ENCODE measurements at places on chromosomes 6 and 20.

GRCh38 chr20:2866236-2866635, 7.0 kb upstream of the PTPRA start:
- DNase-seq = no peak

DNA sequence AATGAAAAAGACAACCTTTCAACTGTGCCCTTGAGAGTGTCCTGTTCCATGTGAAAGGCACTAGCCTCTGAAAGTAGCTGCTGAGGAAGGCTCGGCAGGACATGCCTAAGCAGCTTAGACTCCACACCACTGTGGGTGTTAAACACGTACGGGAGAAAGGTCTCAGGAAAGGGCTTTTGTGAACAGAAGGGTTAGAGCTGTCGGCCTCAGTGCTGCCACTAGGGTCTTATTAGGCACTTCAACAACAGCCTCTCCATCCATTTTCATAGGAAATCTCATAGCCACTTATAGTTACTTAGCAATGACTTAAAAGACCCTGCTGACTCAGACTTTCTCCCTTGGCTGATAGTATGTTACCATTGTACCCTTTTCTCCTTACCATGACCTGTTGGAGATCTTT, 662.8 kb downstream of the TBC1D32 start:
- no peak for DNase-seq

DNA sequence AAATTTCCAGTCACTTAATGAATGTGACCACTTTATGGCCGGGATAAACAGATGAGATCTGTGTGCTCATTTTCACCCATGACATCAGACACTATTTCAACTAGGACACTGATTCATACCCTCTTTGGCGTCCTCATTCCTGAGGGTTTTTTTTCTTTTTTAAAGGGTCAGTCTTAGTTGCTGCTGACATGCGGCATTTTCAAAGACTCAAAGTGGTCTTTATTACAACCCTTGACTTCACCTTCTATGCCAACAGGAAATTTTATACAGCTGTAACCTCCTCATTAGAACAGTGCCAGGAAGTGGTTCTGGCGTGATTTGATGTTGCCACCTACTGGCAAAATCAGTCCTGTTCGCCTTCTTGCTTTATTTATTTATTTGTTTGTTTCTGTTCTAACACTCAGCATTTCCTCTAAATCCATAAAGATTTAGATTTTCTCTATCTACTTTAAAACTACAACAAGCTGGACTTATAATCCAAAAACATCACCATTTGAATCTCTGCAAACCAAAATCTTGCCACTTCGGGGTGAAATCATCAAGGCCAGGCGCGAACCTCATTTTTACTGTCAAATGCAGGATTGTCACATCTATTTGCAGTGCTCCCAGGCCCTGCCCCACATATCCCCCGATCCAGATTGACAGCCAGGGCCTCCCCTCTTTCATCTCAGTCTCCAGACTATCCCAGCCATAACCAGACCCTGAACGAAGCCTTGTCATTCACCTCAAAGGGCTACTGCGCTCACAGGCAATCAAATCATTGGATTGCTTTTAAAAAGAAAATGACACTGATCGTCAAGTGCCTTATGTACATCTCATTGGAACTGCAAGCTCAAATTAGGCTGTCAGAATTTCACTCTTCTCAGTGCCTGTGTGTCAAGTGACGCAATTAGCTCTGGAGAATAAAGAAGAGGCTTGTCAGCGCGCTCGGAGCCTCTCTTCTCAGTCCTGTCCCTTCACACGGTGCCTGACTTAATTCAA, 77.5 kb downstream of the C6orf118 start:
- DNase-seq = no peak

DNA sequence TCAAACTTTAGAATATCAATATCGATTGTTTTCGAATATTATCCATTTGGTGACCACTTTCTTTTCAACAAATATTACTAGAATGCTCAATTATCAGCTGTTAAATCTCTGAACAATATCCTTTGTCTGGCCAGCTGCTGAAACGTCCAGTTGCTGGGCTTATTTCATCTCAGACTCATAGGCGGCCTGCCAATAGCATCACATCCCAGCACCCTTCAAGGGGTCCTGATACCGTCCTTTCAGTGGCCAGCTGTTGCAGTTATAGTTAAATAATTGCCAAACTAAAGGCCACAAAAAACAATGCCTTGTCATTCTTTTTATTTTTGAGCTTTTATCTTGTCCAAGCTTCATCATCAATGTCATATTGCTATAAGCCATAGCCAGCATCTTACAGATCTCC, 1006.8 kb upstream of the MANEA start:
- no peak for DNase-seq

DNA sequence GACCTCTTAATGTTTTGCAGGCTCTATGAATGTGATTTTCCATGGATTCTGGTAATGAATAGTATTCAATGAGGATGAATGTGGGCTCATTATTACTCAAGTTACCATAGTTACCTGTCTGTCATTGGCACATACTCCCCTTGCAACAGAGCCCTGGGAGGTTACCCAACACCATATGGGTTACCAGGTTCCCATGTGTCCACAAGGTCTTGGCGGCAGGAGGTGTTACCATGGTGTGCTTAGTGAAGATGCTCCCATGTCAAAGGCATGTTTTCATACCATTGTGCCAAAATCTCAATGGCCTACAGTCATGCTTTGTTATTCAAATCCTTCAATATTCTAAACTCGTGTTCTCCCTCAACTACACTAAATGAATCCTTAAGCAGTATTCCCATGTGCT, 232.5 kb downstream of the HDGFL1 start:
- no peak for DNase-seq

GRCh38 chr6:36094753-36095496, 35.4 kb upstream of the MAPK13 start:
- DNase-seq = peak; percentile 65

- no peak for DNase-seq
Observed at GRCh38 chr20:18717062-18717461, 96.5 kb upstream of the SCP2D1 start.

GRCh38 chr6:105849746-105850145, 236.4 kb upstream of the PRDM1 start:
- DNase-seq = no peak
